ENCODE measurements at places on chromosomes 3 and 15.

- DNase-seq = no peak
Measured at GRCh38 chr15:98143116-98143515, 182.6 kb downstream of the ARRDC4 start.

DNA sequence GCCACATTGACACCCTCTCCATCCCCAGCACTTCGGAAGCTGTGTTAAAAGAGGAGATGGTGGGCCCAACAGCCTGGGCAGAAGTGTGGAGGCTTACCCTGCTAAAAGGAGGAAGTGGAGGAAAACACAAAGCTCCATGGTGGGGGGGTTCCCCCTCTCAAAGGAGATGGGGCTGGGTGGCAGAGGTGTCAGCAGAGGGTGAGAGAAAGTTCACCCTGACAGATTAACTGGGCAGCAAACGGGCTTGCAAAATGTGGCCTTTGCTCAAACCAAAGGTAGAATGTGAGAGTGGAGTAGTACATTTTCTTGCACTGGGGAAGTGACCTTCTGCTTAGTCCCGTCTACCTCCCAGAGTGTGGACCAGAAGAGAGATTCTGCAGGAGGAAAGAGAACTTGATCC lies 44.7 kb downstream of the MYO1E start:
- no peak for DNase-seq

DNA sequence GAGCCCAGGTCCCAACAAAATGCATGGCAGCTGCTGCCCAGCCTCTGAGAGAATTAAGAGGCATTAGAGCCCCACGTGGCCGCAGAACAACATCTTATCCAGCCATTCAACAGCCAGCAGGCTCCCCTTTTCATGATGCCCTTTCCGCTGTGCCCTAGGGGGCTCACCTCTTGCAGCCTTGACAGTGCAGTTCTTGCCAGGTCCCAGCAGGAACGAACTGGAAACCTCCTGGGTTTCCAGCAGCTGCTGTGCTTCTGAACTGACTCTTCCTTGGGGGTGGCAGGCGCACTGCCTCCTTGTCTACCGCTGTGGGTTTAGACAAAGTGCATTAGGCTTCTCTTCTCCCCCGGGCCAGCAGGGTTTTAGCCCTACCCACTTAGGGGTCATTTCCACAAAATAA lies 85.2 kb downstream of the FAM174B start:
- no peak for DNase-seq

- DNase-seq = no peak
Measured at GRCh38 chr3:113213896-113214587, 2.7 kb downstream of the BOC start.

GRCh38 chr15:23881291-23881690 lies 194.2 kb upstream of the NDN start:
- DNase-seq = no peak

GRCh38 chr3:29153811-29154210 lies 127.1 kb upstream of the RBMS3 start:
- no peak for DNase-seq

- DNase-seq = no peak
Measured at GRCh38 chr3:189337673-189338091, 165.9 kb downstream of the TPRG1 start.

DNA sequence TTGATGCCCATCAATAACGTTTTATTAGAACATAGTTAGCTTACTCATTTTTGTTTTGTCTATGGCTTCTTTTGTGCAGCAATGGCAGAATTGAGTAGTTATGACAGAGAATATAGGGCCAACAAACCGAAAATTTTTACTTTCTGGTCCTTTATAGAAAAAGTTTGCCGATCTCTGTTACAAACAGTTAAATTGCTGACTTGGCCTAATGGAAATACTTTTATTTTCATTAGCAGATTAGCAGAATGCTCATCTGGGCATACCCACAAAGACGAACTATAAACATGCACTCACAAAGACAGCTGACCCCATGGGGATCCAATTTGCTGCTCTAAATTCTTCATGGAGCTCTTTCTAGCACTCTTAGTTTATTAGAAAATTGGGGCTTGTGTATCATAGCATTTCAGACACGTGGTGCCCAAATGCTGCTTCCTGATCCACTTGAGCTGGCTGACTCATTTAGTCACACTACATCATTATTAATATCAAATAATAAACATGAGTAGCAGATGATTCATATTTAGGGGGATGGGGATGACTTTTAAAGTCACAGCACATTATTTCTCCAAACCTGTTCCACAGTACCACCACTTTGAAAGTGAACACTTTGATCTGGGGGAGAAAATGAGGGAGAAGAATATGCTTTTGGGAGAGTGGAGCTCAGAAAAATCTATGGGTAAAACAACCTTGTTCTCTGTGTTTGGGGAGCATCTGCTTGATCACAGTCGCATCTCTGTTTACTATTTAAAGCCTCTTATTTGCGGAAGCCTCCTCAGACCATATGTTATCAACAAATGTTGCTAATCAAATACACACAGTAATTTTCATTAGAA lies 228.1 kb upstream of the FEZF2 start:
- DNase-seq = no peak

DNA sequence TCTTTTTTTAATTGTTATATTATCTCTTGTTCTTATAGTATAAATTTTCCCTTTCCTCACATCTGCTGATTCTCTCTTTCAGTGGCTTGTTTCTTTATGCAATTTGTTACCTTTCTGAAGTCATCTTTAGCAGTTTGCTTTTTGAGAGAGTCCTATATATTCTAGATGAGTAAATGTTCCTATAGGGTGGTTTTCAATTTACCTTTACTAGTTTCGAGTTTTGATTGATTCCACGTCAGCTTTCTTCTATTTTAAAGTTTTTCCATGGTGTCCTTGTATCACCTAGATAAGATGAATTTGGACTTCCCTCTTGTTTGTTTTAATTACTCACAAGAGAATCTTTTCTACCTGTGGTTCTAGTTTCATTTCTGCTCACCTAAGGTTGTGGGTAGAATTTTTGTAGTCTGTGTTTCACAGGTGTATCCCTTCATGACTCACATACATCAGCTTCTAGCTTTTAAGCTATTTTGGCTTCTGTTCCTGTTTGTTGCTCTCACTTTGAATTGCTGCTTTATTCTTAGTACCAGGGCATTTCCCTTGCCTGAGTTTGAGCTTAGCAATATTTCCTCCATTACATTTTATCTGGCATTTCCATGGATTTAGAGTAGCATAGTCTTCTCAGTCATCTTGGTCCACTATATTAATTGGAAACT lies 6.4 kb downstream of the TEX9 start:
- no peak for DNase-seq

GRCh38 chr3:98743071-98743470 lies 20.1 kb upstream of the ST3GAL6 start:
- no peak for DNase-seq

GRCh38 chr15:42688301-42688700 lies 48.6 kb downstream of the CDAN1 start:
- DNase-seq = no peak

- DNase-seq = no peak
Measured at GRCh38 chr15:63288778-63289378, 11.5 kb downstream of the APH1B start.

- no peak for DNase-seq
Measured at GRCh38 chr3:8236264-8236663, 265.4 kb upstream of the LMCD1 start.

DNA sequence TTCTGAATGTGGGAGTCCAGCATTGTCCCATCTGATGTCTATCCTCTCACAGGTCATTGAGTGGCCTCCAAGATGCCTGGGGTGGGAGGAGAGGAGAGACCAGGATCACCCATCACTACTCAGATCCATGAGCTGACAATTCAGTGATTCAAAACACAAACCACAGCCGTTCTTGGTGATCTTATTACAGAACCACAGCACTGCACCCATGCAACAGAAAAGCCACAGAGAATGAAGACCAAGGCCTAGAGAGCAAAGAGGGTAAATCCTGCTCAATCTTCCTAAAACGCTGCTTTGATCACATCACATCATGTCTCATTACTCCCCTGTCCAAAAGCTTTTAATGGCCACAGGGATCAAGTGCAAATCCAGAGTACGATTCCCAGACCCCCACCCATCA lies 23.5 kb downstream of the ANP32A start:
- DNase-seq = no peak

DNA sequence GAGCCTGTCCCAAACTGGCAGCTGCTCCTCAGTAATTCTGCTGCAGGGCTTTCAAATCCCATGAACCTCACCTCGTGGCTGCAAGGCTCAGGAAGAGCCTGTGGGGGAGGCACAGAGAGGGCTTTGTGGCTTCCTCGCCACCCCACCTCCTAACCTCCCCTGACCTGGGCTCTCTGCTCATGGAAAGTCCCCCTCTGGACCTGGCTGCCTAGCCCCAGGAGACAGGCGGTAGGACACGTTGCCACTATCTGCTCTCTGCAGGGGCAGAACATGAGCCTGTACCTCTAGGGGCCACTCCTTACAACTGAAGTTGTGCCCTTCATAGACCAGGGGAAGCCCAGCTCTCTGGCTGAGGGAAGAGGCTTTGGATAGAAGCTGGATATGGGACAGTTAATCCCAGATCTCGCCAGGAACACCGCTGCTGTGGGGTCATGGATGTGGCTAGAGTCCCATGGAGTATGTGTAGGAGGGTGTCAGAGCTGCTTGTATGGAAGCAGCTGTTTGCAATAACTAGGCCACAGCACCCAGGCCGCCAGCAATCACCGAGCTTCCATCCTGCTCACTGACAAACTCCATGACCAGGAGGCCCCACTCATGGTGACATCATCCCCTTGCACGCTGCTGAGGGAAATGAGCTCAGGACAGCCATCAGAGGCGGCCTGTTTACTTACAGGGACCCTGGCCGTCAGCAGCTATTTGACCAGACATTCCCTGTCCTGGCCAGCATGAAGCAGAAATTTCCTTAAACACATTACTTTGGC lies 34.0 kb upstream of the CILP start:
- DNase-seq = no peak

DNA sequence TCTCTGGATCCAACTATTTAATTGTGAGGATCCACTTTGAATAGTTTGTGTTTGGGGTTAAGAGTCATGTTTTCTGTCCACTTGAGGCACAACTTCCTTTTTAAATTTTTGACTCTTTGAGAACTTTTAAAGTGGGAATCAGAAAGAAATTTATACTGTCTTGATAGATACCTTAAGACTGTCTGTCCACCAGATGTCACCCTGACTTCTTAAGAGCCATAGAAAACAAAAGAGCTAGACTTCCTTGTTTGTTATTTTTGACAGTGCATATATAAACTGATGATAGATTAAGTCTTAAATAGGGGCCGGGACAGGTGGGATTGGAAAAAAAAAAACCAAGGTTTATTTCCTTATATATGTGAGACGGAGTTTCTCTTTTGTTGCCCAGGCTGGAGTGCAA lies 52.1 kb upstream of the WDR72 start:
- DNase-seq = no peak

DNA sequence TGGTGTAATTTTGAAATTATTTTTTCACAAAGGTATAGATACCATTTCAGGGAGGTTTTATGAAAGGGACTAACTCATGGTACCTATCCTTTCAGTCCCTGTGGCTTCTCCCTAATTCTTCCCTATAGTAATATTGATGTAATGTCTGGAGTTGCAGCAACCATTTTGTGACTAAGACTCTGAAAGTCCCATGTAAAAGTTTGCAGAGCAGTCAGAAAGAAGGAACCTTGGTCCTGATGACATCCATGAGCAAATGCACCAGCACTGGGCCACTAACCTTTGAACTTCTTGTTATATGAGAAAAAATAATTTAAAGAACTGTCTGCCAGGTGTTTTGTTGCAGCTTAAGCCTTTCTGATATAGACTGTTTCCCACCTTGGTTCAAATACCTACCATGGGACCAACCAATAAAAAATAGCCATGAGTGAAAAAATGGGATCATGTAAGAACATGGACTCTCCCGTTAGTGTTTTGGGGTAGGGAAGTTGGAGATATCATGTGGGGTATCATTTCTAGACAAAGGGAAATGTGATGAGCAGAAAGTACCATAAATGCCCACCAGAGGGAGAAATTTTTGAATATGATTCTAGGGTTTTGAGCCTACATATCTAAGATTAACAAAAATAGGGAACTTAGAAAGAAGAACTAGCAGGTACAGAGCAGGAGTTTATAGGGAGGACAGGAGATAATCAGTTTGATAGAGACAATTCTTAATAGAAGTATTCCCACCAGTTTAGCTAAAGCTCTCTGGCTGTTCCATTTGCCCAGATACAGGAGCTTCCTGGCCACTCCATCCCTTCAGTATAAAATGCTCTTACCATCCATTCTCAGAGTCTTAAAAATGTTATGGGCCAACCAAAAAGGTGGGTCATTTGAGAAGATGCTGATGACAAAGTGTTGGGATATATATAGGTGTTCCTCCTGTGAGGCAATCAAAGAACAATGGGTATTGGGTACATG lies 3.4 kb upstream of the CPOX start:
- DNase-seq = no peak

- no peak for DNase-seq
Measured at GRCh38 chr3:1798711-1799405, 299.8 kb upstream of the CNTN4 start.

- no peak for DNase-seq
Measured at GRCh38 chr3:168645180-168645579, 549.5 kb upstream of the GOLIM4 start.

DNA sequence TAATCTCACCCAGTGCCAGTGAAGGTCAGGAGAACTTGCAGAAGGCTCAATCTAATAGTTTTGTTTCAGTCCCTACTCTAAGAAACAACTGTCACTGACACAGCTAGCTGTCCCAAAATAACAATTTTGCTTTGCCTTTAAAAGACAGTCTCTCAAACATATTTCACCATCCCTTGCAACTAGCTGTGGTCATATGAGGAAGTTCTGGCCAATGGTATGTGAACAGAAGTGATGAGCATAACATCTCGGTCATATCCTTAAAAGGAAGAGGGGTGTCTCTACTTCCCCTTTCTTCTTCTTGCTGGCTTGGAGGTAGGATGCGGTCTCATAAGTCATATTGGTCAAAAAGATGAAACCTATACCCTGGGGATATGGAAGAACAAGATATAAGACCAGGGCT lies 198.1 kb downstream of the NEK10 start:
- no peak for DNase-seq

DNA sequence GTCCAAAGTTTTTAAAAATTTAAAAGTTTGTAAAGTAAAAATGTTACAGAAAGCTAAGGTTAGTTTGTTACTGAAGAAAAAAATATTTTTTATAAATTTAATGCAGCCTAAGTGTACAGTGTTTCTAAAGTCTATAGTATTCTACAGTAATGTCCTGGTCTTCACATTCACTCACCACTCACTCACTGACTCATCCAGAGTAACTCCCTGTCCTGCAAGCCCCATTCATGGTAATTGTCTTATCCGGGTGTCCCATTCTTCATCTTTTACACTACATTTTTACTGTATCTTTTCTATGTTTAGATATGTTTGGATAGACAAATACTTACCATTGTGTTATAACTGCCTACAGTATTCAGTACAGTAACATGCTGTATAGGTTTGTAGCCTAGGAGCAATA lies 36.7 kb upstream of the ATP10A start:
- DNase-seq = no peak

DNA sequence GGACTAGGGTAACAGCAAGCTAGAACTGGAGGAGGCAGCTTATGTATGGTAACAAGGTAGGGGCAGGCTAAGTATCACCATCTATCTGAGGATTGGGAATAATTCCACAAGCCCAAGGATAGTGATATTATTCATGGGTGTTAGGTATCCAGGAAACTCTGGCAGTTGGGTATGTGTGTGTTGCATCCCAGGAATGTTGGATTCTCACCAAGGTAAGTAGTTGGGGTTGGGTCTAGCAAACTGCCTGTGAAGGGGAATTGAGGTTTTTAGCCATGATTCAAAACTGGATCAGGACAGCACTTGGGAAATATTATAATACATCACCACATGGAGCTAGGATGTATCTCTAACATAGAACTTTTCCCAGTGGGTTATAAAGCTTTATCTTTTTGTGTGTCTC lies 626.4 kb upstream of the GOLIM4 start:
- DNase-seq = no peak

GRCh38 chr3:105195260-105195659 lies 171.4 kb upstream of the ALCAM start:
- no peak for DNase-seq

- no peak for DNase-seq
Measured at GRCh38 chr3:171871392-171872274, 28.5 kb downstream of the TMEM212 start.

Measured in stimulated activated CD4-positive, alpha-beta T cell treated with anti-CD3 and anti-CD28 coated beads, TNF-alpha, amount 100 ng/mL, for 1 hour (primary cell).